Cardiac muscle cell (in vitro differentiated cells and primary cell): ENCODE measurements at places on chromosomes 5 and 9.
A peak's percentile ranks its signal among the peaks of the same experiment; 100 is the strongest.

GRCh38 chr9:37034938-37035647 is 1.0 kb upstream of the PAX5 start:
- no peak for DNase-seq

GRCh38 chr5:148312153-148312552 is at the start of gene SPINK7:
Gene SPINK7 (plus strand): TSS chr5:148312423. CDS start chr5:148312484, 61 bp downstream.
- no peak for DNase-seq

- no peak for DNase-seq
Measured at GRCh38 chr9:115350548-115350947, 232.6 kb upstream of the TNC start.

DNA sequence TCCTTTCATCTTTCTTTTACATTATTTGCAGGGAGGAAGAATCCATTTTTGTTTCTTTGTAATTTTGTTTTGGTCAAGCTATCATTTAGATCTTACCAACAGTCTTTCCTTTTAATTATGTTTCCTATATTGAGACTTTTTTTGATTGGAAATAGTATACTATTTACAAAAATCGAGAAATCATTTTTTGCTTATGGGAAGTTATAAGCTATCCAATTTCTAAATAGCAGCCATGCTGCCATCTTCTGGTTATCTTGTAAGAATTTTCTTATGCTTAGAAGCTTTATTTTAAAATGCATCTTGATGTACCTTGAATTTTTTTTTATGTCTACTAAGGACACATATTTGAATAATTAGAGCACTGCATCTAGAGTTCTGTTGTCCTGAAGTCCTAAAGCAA is 821.2 kb downstream of the PTPRD start:
- peak; percentile 11 for DNase-seq

- no peak for DNase-seq
Measured at GRCh38 chr5:60613826-60614225, 86.1 kb downstream of the DEPDC1B start.
